Smooth muscle cell of the coronary artery (primary cell): ENCODE measurements at places on chromosomes 1 and 21. TPM values are rescaled to one million over a fixed set of nuclear protein-coding genes. Genes with fewer than 3 reads are reported as not detected.

ZBTB21 gene
- total RNA-seq, result 3.2 and 3.4 TPM in 2 replicates

TNFRSF4 gene
- not detected in 2 replicates for total RNA-seq

CRP gene
- not detected in 2 replicates for total RNA-seq

TMOD4 gene
- total RNA-seq, result not detected in 2 replicates

KRTAP15-1 gene
- not detected in 2 replicates for total RNA-seq

LAPTM5 gene
- 0.23 TPM in 1 of 2 replicates, not detected in the other for total RNA-seq

LINGO4 gene
- not detected in 2 replicates for total RNA-seq

ATAD3C gene
- total RNA-seq, result under 0.01 and 0.15 TPM in 2 replicates

ADORA3 gene
- not detected in 2 replicates for total RNA-seq

MPL gene
- total RNA-seq, result not detected in 2 replicates

RER1 gene
- total RNA-seq, result 80.2 and 128 TPM in 2 replicates

PDPN gene
- 0.23 and 51.0 TPM in 2 replicates for total RNA-seq

LRRC53 gene
- total RNA-seq, result not detected in 2 replicates

OR2L3 gene
- total RNA-seq, result not detected in 2 replicates

SWT1 gene
- total RNA-seq, result 3.2 and 3.4 TPM in 2 replicates

DCST2 gene
- total RNA-seq, result not detected in 2 replicates

CDC42BPA gene
- 28.3 and 30.9 TPM in 2 replicates for total RNA-seq

FUBP1 gene
- 45.5 and 102 TPM in 2 replicates for total RNA-seq

EDARADD gene
- total RNA-seq, result not detected in 2 replicates

CLEC20A gene
- 0.08 TPM in 1 of 2 replicates, not detected in the other for total RNA-seq

MCOLN2 gene
- total RNA-seq, result under 0.01 and 0.59 TPM in 2 replicates

GSTM1 gene
- 6.1 and 8.8 TPM in 2 replicates for total RNA-seq

TTC22 gene
- total RNA-seq, result not detected in 2 replicates

REN gene
- not detected in 2 replicates for total RNA-seq

KCNH1 gene
- 0.12 TPM in 1 of 2 replicates, not detected in the other for total RNA-seq

NHLH1 gene
- not detected in 2 replicates for total RNA-seq

ALX3 gene
- not detected in 2 replicates for total RNA-seq

GJA8 gene
- total RNA-seq, result not detected in 2 replicates

AKNAD1 gene
- not detected in 2 replicates for total RNA-seq

OR10Z1 gene
- total RNA-seq, result not detected in 2 replicates

EVI5 gene
- 43.4 and 132 TPM in 2 replicates for total RNA-seq

DTL gene
- total RNA-seq, result 0.35 and 4.6 TPM in 2 replicates

RGS4 gene
- 31.8 and 648 TPM in 2 replicates for total RNA-seq

MANEAL gene
- 0.35 and 0.38 TPM in 2 replicates for total RNA-seq

IVL gene
- not detected in 2 replicates for total RNA-seq

EFNA4 gene
- 1.8 and 5.7 TPM in 2 replicates for total RNA-seq

SPATA21 gene
- not detected in 2 replicates for total RNA-seq
